Smooth muscle cell of trachea (primary cell): ENCODE measurements at places on chromosomes 13 and 19. TPM values are rescaled to one million over a fixed set of nuclear protein-coding genes. Genes with fewer than 3 reads are reported as not detected.

Gene CGB7
- total RNA-seq = not detected in 2 replicates

Gene ITGBL1
- total RNA-seq = 70.7 and 102 TPM in 2 replicates

Gene CCDC106
- 12.8 and 13.4 TPM in 2 replicates for total RNA-seq

Gene GPR18
- total RNA-seq = not detected in 2 replicates

Gene BAX
- total RNA-seq = 84.1 and 144 TPM in 2 replicates
